ENCODE measurements at places on chromosomes 16 and 17.

- no peak for DNase-seq
Observed at GRCh38 chr16:85880861-85881260, 18.1 kb upstream of the IRF8 start.

DNA sequence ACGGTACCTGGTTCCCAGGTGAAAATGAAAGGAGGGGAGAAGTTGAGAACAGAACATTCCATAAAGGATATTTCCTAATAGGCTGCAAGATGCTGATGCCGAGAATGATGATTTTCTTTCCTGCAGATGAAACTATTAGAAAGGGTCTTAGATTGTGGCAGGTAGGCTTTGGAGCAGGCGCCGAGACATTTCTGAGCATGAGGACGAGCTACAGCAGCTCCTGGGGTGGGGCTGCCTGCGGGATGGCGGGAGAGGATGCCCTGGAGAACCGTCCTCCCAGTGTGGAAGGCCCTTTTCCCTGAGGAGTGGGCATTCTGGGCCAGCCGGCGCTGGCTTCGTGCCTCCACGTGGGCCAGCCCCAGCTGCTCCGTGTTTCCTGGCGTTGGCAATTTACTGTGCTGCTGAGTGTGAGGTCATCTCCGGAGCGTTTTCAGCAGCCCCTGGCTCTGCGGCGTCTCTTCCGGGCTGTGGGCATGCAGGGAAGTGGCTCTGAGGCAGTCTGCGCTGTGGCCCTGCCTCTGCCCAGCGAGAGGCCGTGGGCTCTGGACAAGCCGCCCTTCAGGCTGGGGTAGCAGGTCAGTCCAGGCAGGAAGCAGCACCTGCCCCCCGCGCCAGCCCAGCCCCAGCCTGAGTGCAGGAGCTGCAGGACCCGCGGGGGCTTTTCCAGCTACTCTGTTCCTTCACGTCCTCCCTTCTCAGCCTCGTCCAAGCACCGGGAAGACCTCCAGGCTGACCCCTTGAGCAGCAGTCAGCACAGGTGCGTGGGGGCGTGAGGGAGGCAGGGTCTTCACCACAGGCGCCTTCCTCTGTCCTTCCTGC, 12.2 kb downstream of the ENGASE start:
- no peak for DNase-seq

DNA sequence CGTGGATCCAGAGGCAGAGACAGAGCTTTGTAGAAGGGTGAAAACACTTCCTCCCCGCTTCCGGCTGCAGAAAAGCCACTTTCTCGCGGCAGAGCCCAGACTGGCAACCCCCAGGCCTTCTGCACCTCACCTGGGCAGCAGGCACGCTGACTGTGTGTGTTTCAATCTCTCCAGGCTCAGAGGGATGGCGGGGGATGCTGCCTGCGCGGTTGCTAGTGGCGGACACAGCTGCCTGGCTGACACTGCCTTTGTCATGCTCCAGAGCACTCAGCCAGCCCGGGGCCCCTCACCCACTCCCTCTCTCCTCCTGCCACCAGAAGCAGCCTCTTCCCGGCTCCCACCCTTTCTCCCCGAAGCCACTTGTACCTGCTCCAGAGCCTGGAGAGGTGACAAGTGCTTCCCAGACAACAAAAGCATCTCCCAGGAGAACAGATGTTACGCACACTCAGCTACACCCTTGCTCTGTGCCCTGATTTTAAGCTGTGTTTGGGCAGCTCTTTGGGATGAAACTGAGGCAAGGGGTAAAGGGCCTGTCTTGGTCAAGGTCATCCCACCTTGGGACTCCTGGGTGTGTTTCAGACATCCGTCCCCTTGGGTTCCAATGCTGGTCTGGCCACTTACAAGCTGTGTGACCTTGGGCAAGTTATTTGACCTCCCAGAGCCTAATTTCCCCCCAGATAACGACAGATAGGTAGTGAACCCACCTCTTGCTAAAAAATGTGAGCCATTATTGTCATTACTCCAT, 9.2 kb upstream of the GLIS2 start:
- peak; percentile 17 for DNase-seq

DNA sequence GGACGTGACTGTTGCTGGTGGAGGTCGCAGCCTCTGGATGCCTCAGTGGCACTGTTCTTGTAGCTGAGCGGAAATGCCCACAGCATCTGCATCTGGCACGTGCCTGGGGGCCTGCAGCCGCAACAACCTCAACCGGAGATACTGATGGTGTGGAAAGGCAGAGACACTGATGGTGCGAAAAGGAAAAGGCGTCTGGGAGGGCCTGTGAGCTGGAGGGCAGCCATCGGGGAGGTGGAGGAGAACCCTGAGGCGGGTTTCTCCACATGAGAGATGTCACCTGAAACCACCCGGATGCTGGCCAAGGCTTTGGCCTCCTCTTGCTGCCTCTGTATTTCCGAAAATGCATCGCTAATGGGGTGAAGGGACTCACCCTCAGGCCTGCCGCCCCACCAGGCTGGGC, 284.8 kb upstream of the WSB1 start:
- no peak for DNase-seq

DNA sequence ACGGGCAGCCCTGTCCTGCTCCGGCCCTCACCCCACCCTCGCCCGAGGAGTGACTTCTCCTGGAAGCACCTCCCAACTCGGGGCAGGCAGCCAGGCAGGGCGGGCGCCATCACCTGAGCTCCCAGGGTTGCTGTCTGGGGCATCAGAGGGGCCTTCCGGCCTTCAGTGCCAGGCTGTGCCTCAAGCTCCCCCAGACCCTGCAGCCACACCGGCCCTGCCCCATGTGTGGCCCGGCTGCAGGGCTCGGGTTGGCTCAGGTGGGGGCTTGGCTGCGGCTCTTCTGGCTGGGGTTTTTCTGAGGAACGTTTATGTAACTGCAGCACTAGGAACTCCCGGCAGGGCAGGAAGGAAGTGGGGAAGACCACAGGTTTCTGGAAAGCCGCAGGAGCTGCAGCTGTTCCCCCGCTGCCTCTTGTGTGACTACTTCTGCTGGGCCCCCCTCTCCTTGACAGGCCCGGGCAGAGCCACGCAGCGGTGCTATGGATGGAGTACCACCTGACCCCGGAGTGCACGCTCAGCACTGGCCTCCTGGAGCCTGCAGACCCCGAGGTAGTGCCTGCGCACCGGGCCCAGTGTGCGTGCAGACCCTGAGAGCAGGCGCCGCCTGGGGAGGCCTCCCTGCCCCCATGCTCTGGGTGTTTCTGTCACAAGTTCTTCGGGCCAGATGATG, 45.6 kb downstream of the PRMT7 start:
- DNase-seq = peak; percentile 34

DNA sequence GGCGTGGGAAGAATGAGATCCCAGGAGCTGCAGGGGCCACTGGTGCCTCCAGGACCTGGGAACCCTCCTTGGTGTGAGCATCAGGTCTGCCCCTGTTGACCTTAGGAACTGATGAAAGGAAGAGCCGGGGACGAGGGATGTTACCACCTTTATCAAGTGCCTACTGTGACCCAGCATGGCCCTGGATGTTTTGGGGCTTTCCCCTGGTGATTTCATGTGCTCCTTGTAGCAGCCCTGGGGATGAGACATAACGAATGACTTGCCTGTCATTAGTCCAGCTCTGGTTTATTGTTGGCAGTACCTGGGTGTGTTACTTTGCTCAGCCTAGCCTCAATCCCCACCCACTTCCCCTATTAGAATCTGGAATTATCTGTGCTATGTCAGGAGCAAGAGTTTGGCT, 39.9 kb downstream of the WSCD1 start:
- DNase-seq = no peak

DNA sequence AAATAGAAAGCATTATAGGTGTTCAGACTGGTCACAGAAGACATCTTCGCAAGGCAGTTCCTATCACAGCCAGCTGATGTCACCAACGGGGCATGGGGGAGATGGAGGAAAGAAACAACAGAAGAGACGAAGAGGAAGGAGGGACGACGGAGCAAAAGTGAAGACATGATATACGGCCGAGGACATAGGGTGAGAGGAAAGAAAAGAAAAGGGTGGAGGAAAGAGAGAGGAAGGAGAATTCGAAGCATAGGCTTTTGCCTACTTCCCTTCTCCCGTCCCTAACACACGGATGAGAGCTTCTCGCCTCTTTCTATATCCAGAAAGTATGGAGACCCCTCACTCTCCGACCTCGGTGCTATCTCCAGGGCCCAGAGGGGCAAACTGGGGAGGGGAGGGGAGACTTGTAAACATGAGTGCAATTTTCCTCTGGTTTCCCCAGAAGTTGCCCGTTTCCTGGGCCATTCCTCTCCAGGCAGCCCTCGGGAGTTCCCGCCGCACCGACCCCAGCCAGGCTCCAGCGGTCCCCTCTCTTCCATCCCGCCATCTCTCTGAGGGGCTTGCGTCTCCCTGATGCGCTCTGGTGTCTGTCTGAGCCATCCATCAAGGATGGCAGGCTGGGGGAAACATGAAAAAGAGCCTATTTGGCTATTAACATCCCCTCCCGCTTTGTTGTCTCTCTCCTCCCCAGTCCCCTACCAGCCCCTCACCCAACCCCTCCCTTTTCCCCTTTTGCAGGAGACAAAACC, 26.0 kb downstream of the COPZ2 start:
- no peak for DNase-seq

GRCh38 chr16:57032931-57033330, 43.6 kb downstream of the NLRC5 start:
- no peak for DNase-seq

DNA sequence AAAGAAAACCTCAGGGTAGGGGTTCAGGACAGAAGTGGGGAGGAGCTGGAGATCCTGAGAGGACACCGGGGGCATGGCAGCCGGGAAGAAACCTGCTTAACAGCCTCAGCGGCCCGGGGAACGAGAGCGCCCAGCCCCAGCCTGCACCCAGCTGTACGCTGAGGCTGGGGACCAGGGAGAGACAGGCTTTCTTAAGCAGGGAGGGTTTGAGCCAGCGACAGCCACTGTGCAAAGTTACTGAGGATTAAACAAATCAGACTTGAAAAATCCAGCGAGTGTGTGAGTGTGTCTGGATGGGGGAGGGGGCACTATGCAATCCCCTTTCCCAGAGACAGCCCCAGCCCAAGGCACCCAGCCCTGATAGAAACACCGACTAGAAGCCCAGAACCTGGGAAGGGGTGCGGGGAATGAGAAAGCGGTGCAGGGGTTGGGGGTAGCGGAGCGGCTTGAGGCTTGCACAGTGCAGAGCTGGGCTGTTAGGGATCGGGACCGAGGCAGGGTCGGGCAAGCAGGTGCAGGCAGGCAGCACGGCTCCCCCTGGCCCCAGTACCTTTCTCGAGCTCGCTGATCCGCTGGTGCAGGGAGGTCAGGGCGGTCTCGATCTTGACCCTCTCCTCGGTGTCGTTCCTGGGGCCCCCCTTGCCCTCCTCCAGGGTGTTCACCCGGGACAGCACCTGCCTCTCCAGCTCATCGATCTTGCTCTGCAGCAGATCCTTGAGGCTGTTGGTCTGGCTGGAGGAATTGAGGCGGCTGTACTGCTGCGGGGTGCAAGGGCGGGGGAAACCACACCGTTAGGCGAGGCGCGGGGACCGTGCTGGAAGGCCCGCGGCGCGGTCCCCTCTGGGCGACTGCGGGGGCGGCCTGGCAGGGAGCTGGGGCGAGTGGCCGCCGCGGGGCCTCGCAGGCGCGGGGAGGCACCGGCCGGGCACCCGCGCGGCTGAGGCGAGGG, 1.2 kb downstream of the NPTX1 start:
- no peak for DNase-seq

DNA sequence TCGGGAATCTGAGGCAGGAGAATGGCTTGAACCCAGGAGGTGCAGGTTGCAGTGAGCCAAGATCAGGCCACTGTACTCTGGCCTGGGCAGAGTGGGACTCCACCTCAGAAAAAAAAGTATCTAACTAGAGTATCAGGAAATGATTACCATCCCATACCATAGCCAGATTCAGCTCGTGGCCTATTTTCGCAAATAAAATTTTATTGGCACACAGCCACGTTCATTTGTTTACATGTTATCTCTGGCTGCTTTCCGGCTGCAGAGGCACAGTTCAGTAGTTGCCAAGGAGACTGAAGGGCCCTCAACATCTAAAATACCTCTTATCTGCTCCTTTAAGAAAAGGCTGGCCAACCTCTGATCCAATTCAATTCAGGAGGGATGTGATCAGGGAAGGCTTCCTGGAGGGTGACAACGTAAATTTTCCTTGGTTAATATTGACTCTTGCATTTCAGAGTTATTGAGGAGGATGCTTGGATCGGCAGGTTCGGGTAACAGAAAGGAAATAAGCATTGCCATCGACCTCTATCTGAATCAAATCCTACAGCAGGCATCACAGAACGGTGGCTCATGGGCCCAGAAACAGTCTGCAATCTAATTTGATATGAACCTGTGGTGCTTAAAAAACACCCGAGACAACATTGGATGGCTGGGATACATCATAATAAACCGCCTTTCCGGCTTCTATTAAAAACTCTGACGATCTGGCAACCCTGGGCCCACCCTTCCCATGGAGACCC, 73.8 kb downstream of the XYLT1 start:
- no peak for DNase-seq

DNA sequence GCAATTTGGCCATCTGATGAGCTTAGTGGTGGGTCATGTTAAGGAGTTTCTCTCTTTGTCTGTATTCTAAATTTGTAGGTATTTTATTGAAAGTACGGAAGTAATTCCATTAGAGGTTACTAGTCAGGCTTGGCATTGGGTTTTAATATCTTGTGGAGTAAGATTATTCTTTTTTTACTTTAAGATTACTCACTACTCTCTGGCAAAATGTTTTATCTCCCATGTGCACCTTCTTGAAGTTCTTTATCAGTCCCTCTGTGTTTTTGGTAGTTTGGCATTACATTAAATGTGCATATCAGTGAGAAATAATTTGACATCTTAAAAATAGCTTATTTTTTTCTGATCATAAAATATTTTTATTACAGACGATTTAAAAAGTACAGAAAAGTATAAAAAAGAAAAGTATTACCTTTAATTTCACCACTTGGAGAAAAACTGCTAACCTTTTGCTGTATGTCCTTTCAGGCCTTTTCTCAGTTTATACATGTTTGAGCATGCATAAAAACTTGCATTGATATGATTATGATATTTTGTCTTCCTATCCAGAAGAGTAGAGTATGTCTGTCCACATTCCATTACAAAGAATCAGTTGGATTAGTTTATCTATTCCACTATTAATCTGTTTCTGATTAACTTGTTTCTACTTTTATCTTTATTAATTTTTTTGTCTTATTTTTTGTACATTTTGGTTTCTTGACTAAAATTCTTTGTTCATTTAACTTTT, 198.3 kb downstream of the SPECC1 start:
- DNase-seq = no peak

DNA sequence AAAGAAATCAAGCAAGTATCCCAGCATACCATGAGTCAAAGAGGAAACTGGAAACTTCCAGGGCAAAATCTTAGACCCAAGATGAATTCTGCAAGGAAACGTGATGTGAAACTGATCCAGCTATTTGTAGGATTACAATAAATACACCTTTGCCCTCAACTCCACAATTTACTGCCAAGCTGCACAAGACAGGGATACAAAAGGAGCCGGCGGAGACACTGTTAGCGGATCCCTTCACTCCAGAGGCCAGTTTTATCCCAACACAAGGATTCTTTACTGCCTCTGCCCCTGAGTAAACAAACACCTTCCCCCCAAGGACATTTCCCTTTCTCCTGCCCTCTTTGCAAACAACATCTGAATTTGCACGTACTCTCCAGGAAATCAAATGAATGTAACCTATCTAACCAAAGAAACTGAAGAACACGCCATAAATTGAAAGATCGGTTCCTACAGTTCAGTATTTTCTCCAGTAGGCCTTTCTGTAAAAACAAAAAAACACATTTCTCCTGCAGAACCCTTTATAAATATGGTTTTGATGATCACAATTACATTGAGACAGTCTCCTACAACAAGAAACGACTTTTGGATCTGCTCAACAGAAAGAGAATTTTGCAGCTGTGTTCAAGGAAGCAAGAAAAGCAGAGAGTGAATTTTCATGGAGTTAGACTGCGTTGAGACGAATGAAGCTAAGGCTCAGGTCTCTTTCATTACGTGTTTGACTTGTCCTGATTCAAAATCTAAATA, 1.4 kb upstream of the CBX2 start:
- no peak for DNase-seq

GRCh38 chr16:88062341-88063210, 111.3 kb downstream of the BANP start:
- no peak for DNase-seq
